ENCODE measurements at places on chromosomes 12 and 14.

GRCh38 chr12:57579011-57579410 lies 12.0 kb upstream of the PIP4K2C start:
- DNase-seq: no peak

DNA sequence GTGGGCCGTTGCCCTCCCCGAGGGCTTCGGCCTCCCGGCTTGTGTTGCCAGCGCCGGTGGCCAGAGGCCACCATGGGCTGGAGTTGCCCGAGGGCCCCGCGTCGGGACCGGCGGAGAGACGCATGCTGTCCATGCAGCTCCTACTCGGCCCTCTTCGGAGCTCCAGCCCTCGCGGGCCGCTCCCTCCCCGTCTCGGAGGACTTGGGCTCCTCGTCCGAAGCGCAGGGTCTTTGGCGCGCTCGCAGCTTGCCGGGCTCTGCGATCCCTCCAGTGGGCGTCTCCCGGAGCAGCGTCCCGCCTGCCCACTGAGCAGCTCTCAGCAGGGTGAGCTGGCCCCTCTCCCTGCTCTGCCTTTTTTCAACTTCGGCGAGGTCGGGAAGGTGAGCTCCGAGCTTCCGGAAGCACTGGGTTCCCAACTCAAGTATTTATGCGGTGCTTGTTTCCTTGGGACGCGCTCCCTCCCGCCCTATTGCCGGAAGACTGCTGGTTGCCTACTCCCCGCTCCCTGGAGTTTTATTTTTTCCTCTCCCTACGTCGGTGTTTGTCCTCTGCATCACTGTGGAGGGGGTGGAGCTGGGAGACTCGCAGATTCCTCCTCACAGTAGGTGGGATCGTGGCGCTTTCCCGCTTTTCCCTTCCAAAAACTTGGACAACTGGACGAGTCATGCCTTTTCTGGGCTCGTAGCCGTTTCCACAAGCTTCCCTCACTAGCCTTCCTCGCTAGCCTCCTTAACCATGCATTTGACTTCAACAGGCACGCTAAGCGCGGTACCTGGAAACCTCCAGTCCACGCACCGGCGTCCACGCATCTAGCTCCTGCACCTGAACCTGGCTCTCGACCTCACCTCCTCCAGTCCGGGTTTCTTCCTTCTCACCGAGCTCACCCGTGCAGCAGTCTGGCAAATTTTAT lies at the start of gene AVPR1A:
Gene AVPR1A, minus strand, starts transcription at position 489 of the 910 bp plus-strand sequence. Its CDS starts 365 bp downstream, at position 124.
- DNase-seq: no peak

GRCh38 chr14:44163946-44164345 lies 343.1 kb downstream of the FSCB start:
- no peak for DNase-seq

GRCh38 chr14:23141706-23142444 lies 22.8 kb upstream of the CEBPE start:
- no peak for DNase-seq

GRCh38 chr12:31672521-31672920 lies 13.0 kb downstream of the ETFBKMT start:
- no peak for DNase-seq

DNA sequence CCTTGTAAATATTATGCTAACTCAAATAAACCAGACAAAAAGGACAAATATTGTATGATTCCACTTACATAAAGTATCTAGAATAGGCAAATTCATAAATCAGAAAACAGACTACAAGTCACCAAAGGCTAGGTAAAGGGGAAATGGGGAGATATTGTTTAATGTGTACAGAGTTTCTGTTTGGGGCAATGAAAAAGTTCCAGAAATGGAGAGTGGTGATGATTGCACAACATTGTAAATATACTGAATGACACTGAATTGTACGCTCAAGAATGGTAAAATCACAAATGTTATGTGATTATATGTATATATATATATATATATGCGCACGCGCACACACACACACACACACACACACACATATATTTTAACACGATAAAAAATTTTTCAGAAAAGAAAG lies 182.5 kb downstream of the SLC2A13 start:
- DNase-seq: no peak
